Hair follicular keratinocyte (primary cell): ENCODE measurements at places on chromosomes 2 and 18. TPM values are rescaled to one million over a fixed set of nuclear protein-coding genes. Genes with fewer than 3 reads are reported as not detected.

Gene ALKAL2
- total RNA-seq = not detected in 2 replicates

Gene VWA3B
- 0.08 and 0.16 TPM in 2 replicates for total RNA-seq

Gene DES
- total RNA-seq = not detected in 2 replicates

Gene TEX44
- total RNA-seq = not detected in 2 replicates

Gene IL36A
- not detected in 2 replicates for total RNA-seq

Gene CTAGE1
- total RNA-seq = not detected in 2 replicates

Gene RAD51AP2
- total RNA-seq = 0.04 and 0.08 TPM in 2 replicates

Gene SLC9A2
- under 0.01 and 0.19 TPM in 2 replicates for total RNA-seq

Gene TDRD15
- not detected in 2 replicates for total RNA-seq

Gene TUBA4B
- total RNA-seq = not detected in 2 replicates

Gene NAT8
- total RNA-seq = not detected in 2 replicates

Gene CD207
- not detected in 2 replicates for total RNA-seq

Gene DPP4
- 0.27 and 1.8 TPM in 2 replicates for total RNA-seq

Gene TBR1
- total RNA-seq = not detected in 2 replicates
